ENCODE measurements at places on chromosomes 7 and 10. TPM values are rescaled to one million over a fixed set of nuclear protein-coding genes. Genes with fewer than 3 reads are reported as not detected.
A peak's percentile ranks its signal among the peaks of the same experiment; 100 is the strongest.

Gene CLRN3
- total RNA-seq, result not detected

- DNase-seq, result no peak
These were observed 134.3 kb downstream of the HTR7 start for GRCh38 chr10:90723416-90724068.

Gene ANKRD61
- under 0.01 TPM for total RNA-seq

- DNase-seq, result no peak
These were observed 398.5 kb downstream of the REEP3 start for GRCh38 chr10:63919575-63920279.

DNA sequence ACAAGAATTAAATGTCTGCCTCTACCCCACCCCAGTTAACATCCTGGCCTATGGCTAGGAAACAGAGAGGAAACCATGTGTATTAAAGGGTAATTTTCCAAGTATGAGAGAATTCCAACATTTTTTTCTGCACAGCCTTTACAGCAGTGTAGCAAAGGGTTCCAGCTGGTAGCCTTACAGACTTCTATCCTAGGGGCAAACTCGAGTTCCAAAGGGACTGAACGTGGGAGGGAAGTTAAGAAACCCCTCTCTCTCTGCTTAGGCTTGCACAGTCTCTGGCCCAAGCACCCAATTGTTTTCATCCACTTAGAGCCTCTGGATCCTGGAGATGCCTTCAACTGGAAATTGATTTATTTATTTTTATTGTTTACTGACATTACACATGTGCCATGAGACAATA, 60.3 kb downstream of the SLC16A12 start:
- DNase-seq, result no peak

DNA sequence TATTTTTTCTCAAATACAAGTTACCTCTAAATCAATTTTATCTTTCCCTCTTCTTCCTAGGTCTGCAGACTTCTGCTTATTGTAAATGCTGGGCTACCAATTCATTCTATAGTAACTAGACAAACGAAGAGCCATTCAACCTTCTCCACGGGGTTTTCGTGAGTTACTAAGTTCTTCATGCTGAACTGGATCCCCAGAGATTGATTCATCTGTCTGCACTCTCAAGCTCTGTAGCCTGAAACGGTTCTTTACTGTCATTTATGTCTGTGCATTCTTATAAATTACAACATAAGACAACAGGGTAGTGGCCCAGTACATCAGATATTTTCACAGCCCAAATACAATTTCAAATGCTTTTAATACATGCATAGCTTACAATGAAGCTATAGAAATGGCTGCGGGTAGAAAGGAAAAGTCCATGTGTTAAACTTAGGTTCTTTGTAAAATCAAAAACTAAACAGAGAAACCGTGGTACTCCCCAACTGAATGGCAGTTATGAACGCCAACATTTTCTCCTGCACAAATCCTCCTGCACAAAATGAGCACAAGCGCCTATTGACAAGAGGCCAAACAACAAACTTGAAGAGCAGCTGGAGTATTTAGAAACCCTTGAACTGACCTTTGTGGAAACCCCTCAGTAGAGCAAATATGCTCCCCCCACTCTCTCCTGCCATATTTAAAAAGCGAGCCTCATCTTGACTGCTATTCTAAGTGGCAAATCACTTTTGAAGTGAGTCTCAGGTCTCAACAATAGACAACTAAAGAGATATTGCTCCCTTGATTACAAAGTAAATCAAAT, 20.7 kb downstream of the LAMB1 start:
- DNase-seq, result no peak

- no peak for DNase-seq
These were observed 99.0 kb upstream of the PDE1C start for GRCh38 chr7:32169228-32169627.

GRCh38 chr10:33039181-33039580, 81.2 kb upstream of the ITGB1 start:
- DNase-seq, result no peak

DNA sequence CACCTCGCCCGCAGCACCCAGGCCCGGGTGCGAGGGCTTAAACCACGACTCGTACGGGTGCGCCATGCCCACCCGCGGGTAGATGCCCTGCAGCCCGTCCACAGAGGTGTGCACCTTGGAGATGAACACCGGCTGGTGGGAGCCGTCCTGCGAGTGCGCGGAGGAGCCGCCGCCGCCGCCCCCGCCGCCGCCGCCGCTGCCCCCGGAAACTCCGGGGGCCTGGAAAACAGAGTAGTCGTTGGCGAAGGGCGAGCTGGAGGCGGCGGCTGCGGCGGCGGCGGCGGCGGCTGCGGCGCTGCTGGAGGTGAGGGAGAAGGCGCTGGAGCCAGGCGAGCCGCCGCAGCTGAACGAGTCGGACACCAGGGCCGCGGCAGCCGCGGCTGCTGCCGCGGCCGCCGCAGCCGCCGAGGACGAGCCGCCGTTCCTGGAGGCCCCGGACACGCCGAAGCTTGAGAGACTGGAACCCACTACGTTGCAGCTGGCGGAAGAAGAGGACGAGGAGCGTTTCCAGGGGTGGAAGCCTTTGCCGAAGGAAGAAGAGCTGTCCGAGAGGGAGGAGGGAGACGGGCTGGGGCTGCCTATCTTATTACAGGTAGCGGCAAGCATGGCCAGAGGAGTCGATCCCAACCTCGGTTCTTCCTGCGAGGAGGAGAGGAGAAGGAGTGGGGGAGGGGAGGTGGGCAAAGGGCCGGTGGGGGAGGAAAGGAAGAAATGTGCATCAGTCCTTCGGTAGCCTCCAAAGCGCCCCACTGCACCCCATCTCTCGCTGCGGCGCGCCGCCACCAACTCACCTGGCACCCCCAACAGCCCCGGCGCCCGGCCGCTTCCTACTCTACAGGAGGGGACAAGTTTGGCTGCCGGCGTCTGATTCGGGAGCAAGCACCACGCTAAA, 1.3 kb downstream of the SP8 start:
- DNase-seq, result no peak

Gene TEX36
- total RNA-seq, result not detected

GRCh38 chr7:76512941-76513816, 2.8 kb downstream of the UPK3B start:
- no peak for DNase-seq

GRCh38 chr10:76245951-76246495, 814.6 kb downstream of the LRMDA start:
- no peak for DNase-seq

DNA sequence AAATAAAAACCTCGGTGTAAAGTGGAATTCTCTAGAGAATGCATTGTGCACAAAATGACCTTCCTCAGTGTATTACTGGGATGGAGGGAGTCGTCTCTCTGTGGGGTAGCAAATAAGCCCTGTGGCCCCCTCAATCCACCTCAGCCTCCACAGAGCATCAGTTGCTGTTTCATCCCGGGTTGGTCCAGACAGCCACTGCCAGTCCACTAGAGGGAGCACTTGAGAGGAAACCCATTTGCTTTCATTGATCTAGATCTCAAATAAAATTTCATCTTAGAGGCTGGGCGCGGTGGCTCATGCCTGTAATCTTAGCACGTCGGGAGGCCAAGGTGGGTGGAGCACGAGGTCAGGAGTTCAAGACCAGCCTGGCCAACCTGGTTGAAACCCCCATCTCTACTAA, 1128.7 kb downstream of the CNTNAP2 start:
- peak; percentile 24 for DNase-seq

Gene SPDYE11
- total RNA-seq, result not detected

Measured in IMR-90 (cell line).